ENCODE measurements at places on chromosomes 2 and 18.

- H3K36me3 ChIP-seq, result no peaks in the 10 kb centered on the region
- no peak overlapping the region for H3K4me3 ChIP-seq
- peaks cover 1% of the 10 kb centered on the region for H3K27me3 ChIP-seq
These were observed 79.0 kb downstream of the PIGN start for GRCh38 chr18:62107881-62108280.

DNA sequence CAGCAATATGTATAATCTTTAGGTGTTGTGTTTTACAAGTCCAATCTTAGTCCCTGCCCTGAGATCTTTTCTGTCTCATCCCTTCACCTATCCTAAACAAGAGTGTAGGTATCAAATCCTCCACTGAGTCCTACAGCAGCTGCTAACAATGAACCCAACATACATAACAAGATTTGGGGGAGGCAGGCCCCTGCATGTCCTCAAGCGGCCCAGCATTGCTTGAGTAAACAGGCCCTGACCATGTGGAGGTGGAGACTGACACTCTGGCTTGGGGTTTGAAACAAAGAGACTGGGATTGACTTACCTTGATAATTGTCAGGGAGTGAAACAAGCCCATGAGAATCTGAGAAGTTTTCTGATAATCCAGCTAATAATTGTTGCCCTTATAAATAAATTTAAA lies 213.4 kb downstream of the STK39 start:
- H3K27me3 ChIP-seq, result peaks cover 2% of the 10 kb centered on the region
- no peak overlapping the region for H3K27ac ChIP-seq
- H3K36me3 ChIP-seq, result no peaks in the 10 kb centered on the region

DNA sequence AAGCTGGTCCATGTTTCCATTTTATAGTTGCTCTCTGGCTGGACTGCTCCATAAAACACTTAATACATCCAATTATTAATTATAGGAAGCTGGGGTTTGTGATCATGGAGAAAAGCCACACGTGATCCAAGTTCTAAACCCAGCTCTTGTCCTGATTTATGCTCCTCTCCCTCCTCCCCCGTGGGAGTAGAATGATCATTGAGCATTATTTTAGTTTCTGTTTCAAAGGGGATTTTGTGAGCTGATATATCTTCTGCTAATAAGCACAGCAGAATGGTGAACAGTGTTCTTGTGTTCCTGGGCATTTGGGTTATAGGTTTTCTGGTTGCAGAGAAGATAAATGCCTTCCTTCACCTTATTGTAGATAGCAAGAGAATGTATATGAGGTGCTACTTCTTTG lies 135.7 kb upstream of the TMEM200C start:
- H3K36me3 ChIP-seq, result no peaks in the 10 kb centered on the region
- H3K27me3 ChIP-seq, result no peaks in the 10 kb centered on the region
- no peaks in the 10 kb centered on the region for H3K4me1 ChIP-seq
- H3K27ac ChIP-seq, result no peak overlapping the region

DNA sequence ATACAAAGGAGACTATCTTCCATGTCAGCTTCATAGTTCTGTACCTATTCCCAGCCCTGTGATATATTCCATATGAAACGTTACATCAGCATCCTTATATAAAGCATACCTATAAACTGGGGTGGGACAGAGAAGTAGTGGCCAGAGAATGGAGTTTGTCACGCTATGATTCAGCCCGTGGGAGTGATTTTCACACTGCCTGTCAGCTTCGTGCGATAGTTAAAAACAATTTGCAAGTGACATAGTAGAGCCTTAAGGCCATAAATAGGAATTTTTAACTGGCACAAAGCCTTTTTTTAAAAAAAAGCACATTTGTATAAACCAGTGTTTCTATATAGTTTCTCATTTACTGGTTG lies 30.2 kb downstream of the PKP4 start:
- H3K36me3 ChIP-seq, result no peaks in the 10 kb centered on the region
- no peak for DNase-seq
- no peaks in the 10 kb centered on the region for H3K27me3 ChIP-seq
- H3K27ac ChIP-seq, result no peak overlapping the region

DNA sequence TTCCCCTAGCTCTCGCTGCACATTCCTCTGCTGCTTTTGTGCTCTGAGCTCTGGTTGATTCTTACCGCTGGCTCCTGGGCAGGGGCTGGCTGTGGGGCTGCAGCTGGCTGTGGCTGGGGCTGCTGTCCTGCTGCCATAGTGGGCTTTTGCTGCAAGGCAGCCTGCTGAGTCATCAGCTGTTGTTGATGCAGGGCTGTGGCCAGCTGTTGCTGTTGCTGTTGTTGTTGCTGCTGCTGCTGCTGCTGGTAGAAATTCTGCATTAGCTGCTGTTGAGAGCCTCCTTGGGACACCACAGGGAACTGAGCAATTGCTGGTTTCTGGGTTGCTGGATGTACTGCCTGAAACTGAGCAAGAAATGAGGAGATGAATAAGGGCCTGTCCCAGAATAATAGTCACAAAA lies 77.2 kb upstream of the NFU1 start:
- H3K27ac ChIP-seq, result no peak overlapping the region
- peaks cover 4% of the 10 kb centered on the region for H3K27me3 ChIP-seq
- DNase-seq, result no peak
- no peak overlapping the region for H3K4me3 ChIP-seq
- peaks cover 76% of the 10 kb centered on the region for H3K36me3 ChIP-seq

DNA sequence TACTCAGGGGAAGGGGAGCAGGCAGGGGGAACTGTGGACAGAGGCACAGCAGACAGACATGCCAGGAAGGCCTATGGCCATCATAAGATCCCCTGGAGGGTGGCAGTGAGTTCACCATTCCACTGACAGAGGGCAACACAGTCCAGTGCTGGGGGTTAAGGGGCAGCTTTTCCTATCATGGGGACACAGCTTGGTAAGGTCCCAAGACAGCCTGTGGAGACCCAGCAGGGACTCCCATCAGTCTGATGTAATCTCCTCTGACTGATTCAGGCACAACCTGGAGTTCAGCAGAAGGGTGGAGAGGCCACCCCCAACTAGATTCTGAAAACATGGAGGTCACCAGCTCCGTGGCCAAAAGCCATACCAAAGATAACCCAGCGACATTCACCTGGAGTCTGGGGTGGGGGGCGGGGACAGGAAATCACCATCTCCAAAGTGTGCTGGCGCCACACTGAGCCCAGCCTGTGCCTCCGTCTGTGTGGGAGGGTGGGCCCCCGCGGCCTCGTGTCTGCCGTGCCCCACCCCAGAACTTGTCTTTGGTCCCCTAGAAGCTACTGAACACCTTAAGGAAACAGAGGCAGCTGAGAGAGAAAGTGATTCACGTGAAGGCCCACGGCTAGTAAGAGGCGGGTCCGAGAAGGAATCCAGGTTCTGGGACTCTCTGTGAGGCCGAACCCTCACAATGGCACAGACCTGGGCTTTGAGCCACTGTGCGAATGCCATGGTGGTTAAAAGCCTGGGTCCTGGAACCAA lies 28.6 kb downstream of the DNMT3A start:
- H3K4me1 ChIP-seq, result peaks cover 26% of the 10 kb centered on the region
- peaks cover 6% of the 10 kb centered on the region for H3K36me3 ChIP-seq
- H3K27me3 ChIP-seq, result no peaks in the 10 kb centered on the region
- H3K4me3 ChIP-seq, result no peak overlapping the region
